ENCODE measurements at places on chromosomes 2 and 18.

GRCh38 chr18:48680339-48681250 is 141.8 kb downstream of the CTIF start:
- DNase-seq: no peak

DNA sequence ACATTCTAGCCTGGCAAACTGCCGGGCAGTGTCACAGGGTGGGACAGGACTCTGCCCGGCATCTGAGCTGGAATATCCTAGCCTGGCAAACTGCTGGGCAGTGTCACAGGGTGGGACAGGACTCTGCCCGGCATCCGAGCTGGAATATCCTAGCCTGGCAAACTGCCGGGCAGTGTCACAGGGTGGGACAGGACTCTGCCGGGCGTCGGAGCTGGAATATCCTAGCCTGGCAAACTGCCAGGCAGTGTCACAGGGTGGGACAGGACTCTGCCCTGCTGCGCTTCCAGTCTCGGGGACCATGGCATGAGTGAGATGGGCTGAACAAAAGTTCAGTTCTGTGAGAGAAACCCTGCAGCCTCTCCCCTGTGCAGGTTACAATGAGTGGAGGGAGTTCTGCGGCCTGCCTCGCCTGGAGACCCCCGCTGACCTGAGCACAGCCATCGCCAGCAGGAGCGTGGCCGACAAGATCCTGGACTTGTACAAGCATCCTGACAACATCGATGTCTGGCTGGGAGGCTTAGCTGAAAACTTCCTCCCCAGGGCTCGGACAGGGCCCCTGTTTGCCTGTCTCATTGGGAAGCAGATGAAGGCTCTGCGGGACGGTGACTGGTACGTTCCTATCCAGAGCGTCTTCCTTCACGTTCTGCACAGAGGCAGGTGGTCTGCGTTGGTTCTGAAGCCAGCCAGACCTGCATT is 80.3 kb downstream of the TPO start:
- no peak for DNase-seq

DNA sequence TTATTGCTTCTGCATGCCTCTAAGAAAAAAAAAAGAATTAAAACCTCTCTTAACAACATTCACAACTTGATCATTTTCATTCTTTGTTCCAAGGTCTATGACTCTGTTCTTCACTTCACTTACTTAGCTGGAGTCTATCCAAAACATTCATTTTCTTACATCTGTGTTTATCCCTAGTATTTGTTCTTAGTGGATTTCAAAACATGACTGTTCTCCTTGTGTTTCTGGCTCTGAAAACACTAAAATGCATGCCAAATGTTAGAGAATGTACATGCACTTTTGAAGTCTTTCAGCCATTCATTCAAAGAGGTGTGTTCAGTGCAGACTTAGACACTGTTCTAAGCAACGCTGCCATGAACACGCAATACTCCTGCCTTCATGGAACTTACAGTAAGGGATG is 138.8 kb downstream of the CNTNAP5 start:
- DNase-seq: no peak

DNA sequence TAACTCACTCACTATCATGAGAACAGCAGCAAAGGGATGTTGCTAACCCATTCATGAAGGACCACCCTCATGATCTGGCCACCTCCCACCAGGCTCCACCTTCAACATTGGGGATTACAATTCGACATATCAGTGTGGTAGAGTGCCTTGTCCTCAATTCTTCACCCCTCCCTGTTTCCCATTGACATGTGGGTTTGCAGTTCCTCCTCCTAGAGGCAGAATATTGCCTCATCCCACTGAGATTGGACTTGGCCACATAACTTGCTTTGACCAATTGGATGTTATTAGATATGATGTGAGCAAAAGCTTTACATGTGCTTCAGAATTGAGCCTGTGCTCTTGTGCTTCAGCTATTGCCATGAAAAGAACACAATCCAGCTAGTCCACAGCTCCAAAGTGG is 217.0 kb upstream of the CXCR4 start:
- no peak for DNase-seq

DNA sequence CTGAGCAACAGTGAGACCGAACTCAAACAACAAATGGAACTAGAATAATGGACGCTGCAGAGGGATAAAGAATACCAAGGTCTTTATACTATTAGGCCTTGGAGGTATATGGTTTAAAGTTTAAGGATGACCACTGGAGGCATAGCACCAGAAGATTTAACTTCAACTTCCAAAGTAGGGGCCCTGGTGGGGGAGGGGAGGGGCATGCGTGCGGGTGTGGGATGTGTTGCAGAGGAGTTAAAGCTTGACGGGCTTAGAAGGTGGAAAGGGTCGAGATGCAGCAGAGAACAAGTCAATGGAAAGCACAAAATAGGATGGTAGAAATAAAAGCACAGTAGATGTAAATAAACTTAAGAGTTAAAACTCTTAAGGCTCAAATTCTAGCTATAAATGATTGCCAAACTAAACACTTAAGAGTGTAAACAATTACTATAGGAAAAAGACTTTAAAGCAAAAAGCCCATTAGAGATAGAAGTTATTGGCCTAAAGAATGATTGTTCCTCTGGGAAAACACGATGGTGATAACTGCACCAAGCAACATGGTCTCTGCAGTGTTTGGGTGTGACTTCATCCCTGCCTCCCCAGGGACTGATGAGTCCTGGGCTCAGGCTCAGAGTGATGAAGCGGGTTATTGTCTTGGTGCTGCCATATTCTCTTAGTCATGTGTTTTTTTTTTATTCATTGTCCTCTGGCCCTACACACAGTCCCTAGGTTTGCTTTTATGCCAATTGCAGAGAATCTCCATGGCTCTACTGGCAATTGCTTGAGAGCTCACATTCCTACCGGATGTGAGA is 13.0 kb downstream of the RRM2 start:
- DNase-seq: peak; percentile 81

- no peak for DNase-seq
Observed at GRCh38 chr2:213001297-213001910, 150.0 kb downstream of the IKZF2 start.

GRCh38 chr2:33223856-33224255 is 252.6 kb upstream of the RASGRP3 start:
- no peak for DNase-seq

All from DMS153 (cell line).